Breast epithelium (tissue), 4 donors: ENCODE measurements at places on chromosomes 4 and X. TPM values are rescaled to one million over a fixed set of nuclear protein-coding genes. Genes with fewer than 3 reads are reported as not detected.

DNA sequence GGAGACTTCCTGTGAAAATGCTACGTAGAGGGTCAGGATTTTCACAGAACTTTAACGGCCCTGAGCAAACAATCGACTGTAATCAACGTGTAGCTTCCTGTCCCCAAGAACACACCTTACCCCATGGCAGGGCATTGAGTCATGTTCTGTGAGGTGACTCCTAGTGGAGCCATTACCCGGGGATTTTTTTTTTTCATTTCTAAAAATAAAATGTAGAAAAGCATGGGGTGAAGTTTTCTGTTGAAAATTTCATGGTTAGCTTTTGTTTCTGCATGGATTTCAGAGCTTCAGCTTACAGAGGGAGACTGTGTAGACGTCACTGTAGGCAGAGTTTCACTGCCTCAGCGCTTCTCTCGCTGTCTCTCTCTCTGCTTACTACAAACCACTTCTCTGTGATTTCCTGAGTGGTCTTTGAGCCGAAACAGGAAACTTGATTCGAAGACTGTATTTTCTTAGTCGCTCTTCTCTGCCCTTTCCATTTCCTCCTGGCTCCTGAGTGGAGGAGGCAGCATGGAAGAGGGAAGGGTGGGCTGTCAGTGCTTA, 111.7 kb downstream of the NFKB1 start:
- no peaks in the 10 kb centered on the region for H3K27me3 ChIP-seq
- no peaks in the 10 kb centered on the region for H3K4me1 ChIP-seq
- peak overlapping the region; percentile 63 for H3K27ac ChIP-seq
- DNase-seq = no peak
- H3K36me3 ChIP-seq = no peaks in the 10 kb centered on the region

- no peaks in the 10 kb centered on the region for H3K36me3 ChIP-seq
- peaks cover 22% of the 10 kb centered on the region for H3K27me3 ChIP-seq
Measured at GRCh38 chr4:1395941-1396805, 10.1 kb downstream of the NKX1-1 start.

DNA sequence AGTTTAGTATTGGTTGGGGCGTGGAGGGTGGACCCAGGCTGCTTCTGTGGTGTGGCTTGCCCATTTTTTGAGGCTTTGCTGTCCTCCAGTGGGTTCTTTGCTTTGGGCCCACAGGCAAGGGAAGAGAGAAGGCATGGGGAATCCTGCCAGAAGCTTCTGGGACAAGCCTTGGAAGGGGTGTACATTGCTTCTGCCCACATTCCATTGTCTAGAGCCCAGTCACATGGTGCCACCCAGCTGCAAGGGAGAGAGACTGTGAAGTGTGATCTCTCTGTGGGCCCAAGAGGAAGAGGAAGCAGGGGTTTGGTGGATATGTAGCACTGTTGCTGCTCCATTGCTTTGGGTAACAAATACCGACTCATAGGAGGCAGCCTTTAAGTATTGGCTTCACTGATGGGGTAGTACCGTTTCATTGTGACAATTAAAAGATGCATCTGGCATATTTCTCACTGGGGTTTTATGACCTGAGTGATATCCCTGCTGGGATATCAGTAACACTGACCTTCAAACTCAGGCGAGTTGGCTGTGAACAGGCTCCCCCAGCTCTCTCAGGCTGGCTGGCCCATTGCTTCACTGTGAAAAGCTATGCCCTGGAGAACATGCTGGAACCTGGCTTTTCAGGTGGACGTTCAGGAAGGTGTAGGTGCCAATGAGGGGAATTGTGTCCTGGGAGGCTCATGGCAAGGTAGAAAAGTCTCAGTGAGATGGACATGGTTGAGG, 85.9 kb downstream of the CLDN34 start:
- H3K4me3 ChIP-seq = no peak overlapping the region
- no peaks in the 10 kb centered on the region for H3K4me1 ChIP-seq
- DNase-seq = no peak
- peaks cover 16% of the 10 kb centered on the region for H3K27me3 ChIP-seq

DNA sequence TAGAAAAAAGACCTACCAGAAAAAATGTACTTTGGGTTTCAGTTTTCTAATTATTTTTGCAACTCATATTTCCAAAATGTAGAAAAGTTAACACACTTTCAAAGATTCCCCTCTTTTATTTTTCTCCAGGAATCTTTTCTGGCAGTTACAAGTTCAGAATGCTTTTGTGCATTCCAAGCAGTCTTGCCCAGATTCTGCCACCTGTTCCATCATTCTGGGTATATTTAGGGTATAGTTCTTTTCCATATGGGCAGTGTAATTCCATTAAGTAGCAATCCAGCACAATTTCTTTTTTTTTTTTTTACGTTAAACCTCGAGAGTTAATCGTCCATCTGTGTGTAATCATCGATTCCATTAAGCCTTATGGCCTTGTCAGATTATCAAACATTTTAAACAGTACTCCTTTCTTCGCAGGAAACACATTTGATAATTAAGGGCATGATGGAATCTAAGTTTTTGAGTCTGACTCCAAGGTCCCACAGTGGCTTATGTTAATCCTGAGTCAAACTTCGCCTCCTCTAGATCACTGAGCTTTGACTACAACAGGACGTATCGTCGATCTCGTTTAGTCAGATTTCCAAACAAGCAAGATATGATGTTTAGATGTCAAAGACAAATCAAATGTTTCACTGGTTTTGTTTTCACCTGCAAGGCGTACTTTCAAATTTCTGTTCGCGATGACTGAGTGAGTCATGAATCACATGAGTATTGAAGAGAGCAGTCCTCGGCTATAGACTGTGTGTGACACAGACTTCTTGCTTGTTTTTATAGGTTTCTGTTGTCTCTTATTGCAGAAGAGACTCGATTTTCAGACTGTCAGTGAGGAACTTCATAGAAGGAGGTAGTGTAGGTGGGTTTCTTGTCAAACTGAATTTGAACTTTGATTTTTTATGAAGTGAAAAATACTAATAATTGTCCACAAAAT, 118.9 kb upstream of the GK2 start:
- H3K27me3 ChIP-seq = no peaks in the 10 kb centered on the region
- no peaks in the 10 kb centered on the region for H3K4me1 ChIP-seq
- H3K27ac ChIP-seq = no peak overlapping the region
- DNase-seq = no peak
- H3K4me3 ChIP-seq = no peak overlapping the region
- H3K36me3 ChIP-seq = no peaks in the 10 kb centered on the region

The REELD1 gene
- total RNA-seq = 0.98 TPM

- no peaks in the 10 kb centered on the region for H3K4me1 ChIP-seq
- H3K27me3 ChIP-seq = no peaks in the 10 kb centered on the region
- no peaks in the 10 kb centered on the region for H3K36me3 ChIP-seq
- H3K4me3 ChIP-seq = no peak overlapping the region
- H3K27ac ChIP-seq = no peak overlapping the region
- DNase-seq = no peak
Measured at GRCh38 chr4:116059361-116059760, 945.9 kb upstream of the NDST4 start.

DNA sequence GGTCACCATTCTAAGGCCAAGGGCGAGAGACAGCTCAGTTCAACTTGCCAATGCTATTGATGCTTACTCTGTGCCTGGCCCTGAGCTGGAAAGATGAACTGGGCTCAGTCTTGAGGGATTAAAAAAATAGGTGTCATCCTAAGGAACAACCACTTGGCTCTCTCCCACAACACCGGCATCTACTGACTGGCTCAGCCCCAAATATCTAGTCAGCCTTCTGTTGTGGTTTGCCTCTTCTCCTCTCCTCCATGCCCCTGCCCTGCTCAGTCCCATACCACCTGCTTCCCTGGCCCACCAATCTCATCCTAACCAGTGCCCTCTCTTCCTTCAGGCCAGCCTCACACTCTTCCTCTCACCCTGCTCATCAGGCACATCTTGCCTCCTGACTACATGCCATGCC, 29.6 kb downstream of the KDM5C start:
- no peaks in the 10 kb centered on the region for H3K27me3 ChIP-seq
- H3K27ac ChIP-seq = no peak overlapping the region
- no peaks in the 10 kb centered on the region for H3K4me1 ChIP-seq
- no peak overlapping the region for H3K4me3 ChIP-seq
- peaks cover 56% of the 10 kb centered on the region for H3K36me3 ChIP-seq

GRCh38 chr4:56342746-56343145, 44.5 kb downstream of the AASDH start:
- H3K27ac ChIP-seq = no peak overlapping the region
- no peak overlapping the region for H3K4me3 ChIP-seq
- no peak for DNase-seq
- H3K4me1 ChIP-seq = no peaks in the 10 kb centered on the region

The SLC9A7 gene
- 1.6 TPM for total RNA-seq

The RAB28 gene
- 27.8 TPM for total RNA-seq
